ENCODE measurements at places on chromosomes 1 and 21.

- no peak for DNase-seq
Measured at GRCh38 chr1:47758341-47759250, 238.6 kb downstream of the TRABD2B start.

DNA sequence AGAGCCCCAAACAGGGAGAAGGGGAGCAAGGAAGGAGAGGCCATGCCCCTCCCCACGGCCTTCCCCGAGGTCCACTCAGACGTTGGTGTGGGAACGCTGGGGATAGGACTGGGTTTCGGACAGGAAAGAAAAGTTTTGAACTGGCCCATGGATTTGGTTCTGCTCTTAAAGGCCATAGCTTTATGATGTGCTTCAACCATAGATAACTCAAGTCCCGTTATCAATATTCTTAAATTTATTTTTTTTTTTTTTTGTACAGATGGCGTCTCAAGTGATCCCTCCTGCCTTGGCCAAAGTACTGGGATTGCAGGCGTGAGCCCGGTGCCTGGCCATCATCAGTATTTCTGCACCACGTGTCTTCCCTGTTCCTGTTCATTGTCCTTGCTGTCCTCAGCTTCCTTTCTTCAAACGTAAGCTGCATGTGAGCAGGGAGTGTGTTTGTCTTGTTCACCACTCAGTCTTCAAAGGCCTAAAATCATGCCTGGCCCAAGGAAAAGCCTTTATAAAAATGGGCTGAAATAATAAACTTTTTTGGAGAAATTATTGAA is 820 bp upstream of the KRTAP10-1 start:
- no peak for DNase-seq

DNA sequence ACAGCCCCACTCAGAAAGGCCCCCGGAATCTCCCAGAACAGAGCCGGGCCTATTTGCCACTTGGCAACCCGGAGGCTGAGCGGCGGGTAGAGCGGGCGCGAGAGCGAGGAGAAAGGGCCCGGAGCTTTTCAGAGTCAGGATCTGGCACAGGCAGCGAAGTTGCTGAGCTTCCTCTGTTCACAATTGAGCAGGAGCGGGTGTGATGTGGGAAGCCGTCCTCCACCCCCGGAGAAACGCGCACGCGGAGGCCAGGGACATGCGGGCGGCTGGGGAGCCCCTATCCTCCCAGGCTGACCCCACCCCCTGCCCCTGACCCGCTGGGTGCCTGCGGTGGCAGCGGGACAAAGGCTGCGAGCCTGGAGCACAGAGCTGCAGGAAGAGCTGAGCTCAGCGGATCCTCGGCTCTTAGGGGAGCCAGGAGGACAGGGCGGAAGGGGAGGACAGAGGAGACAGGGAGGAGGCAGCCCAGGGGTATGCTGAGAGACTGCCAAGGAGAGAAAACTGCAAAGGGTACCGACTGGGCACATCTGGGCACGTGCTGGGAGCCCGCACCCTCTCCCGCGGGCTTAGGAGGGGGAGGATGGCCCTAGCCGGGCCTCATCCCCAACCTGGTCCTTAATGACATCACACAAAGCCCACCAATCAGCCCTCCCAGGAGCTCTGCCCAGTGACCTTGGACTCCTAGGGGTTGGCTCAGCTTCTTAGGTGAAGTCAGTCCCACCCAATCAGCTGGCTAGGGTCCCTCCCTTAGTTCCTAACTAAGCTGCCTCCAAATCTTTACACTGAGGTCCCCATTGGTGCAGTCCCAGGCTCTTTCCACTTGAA is 9.3 kb downstream of the KIF21B start:
- no peak for DNase-seq

DNA sequence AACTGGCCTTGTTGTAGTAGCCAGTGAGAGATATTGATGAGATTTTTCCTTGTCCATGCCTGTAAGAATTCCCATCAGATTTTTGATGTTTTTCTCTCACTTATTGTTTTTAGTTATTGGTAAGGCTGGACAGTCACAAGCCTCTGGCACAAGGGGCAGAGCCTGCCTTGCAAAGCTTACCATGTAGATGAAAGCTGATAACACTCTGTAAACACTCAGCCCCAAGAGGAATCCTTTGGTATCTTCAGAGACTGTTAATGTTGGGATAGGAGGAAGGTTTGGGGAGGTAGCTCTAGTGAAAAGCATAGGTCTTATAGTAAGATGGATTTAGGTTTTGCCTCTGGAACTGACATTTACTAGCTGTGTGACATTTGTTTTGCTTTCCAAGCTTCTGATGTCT is 37.7 kb downstream of the MARK1 start:
- DNase-seq = no peak

DNA sequence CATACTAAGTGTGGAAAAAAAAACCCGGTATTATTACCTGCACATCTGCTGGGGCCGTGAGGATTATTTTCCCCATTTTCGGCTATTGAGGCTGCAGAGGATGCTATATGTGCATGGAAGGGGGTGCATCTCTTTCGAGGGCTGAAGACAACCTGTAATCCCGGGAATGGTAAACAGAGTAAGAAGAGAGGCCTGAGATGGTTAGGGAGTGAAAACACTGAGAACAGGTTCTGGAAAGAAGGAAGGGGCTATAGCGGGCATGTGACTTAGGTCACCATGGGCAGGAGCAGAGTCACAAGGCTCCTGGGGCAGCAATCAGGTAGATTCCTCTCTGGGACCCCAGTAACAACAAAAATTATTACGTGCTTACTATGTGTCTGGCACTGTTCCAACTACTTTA is 299.1 kb downstream of the RRAGC start:
- no peak for DNase-seq

GRCh38 chr1:226945106-226945857 is 5.2 kb downstream of the COQ8A start:
- peak; percentile 59 for DNase-seq

DNA sequence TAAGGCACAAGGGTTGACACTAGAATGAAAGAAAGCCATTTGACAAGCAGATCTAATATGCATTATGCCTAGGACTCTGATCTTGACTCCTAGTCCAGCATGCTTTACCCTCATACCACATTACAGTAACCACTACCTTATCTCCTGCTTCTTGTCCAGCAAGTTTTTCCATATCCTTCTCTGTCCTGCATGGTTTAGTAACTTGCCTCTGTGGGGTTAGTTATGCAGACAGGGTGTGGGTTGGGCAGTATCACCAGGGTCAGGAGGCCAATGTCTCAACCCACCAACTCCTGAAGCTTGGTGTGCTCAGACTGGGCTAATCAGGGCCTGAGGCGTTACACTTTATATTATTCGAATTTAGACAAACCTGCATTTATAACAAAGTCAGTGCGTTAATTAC is 18.8 kb downstream of the DHDDS start:
- no peak for DNase-seq

DNA sequence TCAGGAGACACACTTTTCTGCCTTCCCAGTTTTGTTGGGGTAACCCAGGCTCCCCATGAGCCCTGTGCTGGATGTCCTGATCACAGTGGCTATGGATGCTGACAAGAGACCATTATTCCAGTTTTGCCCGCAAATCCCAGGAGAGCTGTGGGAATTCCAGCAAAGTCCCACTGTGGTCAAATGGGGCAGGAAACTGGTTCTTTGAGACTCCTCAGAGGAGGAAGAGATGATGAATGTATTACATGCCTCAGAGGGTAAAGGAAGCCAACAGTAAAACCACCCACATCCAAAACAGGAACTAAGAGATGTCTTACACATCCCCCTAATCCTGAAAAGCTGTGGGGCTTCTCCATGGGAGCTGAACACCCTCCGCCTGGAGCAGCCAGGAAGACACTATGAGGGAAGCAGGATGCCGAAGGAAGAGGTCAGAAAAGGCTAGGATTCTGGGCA is 12.8 kb upstream of the MPZL1 start:
- DNase-seq = no peak

DNA sequence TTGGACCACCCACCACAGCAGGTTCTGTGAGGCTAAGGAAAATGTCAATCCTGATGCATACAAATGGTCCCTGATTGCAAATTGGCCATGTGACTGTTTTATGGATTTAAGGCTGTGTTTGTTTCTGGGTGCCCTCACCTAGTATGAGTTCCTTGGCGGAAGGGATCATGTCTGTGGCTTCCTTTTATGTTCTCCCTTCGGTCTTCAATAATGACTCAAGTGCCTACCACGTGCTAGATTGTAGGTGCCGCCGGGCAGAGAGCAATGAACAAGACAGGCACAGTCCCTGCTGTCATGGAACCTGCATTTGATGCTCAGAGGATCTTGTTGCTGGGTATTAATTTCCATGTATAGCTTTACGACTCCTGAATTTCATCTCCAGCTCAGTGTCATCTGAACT is 9.8 kb upstream of the VWA5B1 start:
- no peak for DNase-seq

- no peak for DNase-seq
Measured at GRCh38 chr1:19759740-19760089, 40.0 kb downstream of the TMCO4 start.

DNA sequence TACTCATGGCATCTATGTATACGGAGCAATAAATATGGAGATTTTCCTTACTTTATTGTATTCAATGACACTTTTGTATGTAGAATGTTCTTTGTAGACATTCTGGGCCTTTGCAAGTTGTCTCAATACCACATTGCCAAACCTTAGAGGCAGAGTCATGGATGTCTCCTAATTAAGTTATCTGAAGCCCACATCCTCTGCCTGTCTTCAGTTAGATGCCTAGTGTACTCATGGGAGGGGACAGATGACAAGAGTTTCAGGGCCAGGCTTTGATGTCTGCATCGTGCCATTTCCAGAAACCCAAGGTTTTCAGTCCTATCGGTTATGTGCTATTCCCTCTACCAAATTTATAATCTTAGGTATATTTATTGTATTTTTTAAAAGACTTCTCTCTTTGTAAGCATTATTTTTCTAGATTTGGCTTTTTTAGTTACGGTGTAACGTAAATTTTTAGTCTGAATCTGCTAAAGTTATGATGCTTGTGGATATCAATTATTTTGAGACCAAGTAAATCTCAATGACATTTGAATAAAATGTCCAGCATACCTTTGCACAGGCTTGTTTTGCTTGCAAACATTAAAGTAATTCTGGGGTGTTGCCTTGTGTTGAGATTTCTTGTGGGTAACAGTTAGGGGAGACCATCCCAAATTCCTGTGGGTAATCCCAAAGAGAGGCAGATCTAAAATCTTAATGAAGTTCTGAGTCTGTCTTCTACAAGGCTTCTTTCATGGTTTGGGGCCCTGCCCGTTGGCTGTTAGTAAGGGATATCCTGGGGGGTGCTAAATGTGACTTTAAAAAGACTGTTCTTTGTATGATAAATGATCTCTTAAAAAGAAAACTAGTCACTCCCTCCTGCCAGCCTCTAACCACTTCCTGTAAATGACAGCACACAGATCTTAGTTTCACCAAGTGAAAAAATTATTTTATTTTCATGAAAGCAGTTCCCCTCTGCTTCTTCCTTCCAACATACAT is 8.0 kb upstream of the MACF1 start:
- no peak for DNase-seq

DNA sequence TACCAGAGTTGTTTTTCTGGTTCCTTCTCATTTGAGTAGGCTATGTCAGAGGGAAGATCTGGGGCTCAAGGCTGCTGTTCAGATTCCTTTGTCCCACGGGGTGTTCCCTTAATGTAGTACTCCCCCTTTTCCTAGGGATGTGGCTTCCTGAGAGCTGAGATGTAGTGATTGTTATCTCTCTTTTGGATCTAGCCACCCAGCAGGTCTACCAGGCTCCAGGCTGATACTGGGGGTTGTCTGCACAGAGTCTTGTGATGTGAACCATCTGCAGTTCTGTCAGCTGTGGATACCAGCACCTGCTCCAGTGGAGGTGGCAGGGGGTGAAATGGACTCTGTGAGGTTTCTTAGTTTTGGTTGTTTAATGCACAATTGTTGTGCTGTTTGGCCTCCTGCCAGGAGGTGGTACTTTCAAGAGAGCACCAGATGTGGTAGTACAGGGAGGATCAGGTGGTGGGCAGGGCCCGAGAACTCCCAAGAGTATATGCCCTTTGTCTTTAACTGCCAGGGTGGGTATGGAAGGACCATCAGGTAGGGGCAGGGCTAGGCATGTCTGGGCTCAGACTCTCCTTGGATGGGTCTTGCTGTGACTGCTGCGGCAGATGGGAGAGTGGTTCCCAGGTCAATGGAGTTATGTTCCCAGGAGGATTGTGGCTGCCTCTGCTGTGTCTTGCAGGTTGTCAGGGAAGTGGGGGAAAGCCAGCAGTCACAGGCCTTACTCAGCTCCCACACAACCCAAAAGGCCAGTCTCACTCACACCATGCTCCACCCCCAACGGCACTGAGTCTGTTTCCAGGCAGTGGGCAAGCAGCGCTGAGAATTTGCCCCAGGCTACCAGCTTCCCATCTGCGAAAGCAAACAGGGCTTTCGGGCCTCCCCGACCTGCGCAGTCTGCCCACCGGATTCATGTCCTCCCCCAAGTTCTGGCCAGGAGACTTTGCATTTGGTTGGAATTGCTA is 64.2 kb downstream of the SERINC2 start:
- no peak for DNase-seq

GRCh38 chr21:37483776-37484175 is 117.2 kb downstream of the DYRK1A start:
- DNase-seq = no peak

DNA sequence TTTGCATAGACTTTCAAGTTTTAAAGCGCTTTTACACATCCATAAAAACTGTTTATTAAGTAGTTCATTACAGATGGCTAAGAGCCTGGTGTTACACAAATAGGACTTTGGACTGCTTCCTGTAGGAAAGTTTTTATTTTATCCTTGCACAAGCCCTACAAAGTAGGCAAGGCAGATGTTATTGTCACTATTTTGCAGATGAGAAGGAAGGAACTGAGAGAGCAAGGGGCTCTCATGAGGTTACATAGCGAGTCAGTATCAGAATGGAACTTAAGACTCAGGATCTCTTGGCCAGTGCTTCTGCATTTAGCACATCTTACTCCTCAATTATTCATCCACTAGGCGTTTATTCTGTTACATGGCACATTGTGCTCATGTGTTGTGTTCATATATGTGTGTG is 2.6 kb upstream of the MAPKAPK2 start:
- no peak for DNase-seq

Measured in NCI-H1417 treated with DMSO at 0.1 percent for 48 hours (cell line).